ENCODE measurements at places on chromosomes 1 and 21. TPM values are rescaled to one million over a fixed set of nuclear protein-coding genes. Genes with fewer than 3 reads are reported as not detected.
A peak's percentile ranks its signal among the peaks of the same experiment; 100 is the strongest.

GRCh38 chr1:162056043-162056442 is 13.4 kb upstream of the NOS1AP start:
- no peaks in the 10 kb centered on the region for H3K27me3 ChIP-seq
- no peak overlapping the region for H3K27ac ChIP-seq
- H3K4me1 ChIP-seq = peaks cover 3% of the 10 kb centered on the region
- H3K4me3 ChIP-seq = no peak overlapping the region

GRCh38 chr1:212600071-212600915 is 8.3 kb upstream of the ATF3 start:
- H3K4me1 ChIP-seq = peaks cover 4% of the 10 kb centered on the region
- no peak overlapping the region for H3K27ac ChIP-seq

The SNX7 gene
- total RNA-seq = 18.6 TPM

The KRTAP12-4 gene
- not detected for total RNA-seq

GRCh38 chr1:58845942-58846341 is 62.1 kb upstream of the JUN start:
- DNase-seq = no peak
- no peaks in the 10 kb centered on the region for H3K36me3 ChIP-seq
- H3K27ac ChIP-seq = no peak overlapping the region
- H3K4me3 ChIP-seq = no peak overlapping the region
- no peaks in the 10 kb centered on the region for H3K27me3 ChIP-seq

The NUP210L gene
- total RNA-seq = not detected

DNA sequence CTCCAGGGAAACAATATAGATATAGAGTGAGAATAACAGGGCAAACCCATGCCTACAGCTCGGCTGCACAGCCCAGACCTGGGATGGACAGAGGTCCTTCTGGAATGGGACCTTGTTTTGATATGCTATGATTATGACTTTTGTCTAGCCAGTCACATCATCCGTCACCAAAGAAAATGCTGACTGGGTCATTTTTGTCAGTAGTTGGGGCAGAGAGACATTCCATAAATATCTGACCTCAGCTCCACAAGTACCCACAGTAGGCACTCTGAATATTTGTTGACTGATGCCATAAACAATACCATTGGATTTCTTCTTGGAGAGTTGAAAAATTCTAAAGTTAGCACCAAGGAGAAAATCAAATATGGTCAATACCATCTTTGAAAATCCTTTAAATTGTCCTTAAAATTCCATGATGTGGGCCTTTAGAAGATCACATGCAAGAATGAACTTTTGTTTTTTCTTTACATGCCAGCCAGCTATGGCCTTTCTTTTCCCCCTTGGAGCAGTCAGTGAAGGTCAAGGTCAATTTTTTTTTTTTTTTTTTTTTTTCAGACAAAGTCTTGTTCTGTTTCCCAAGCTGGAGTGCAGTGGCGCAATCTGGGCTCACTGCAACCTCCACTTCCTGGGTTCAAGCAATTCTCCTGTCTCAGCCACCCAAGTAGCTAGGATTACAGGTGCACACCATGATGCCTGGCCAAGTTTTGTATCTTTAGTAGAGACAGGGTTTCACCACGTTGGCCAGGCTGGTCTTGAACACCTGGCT is 7.3 kb downstream of the TMCO4 start:
- no peak for DNase-seq
- peaks cover 4% of the 10 kb centered on the region for H3K36me3 ChIP-seq
- H3K27me3 ChIP-seq = no peaks in the 10 kb centered on the region
- H3K4me1 ChIP-seq = no peaks in the 10 kb centered on the region
- no peak overlapping the region for H3K27ac ChIP-seq
- no peak overlapping the region for H3K4me3 ChIP-seq

The APH1A gene
- total RNA-seq = 67.7 TPM

GRCh38 chr1:11456965-11457364 is 22.0 kb upstream of the DISP3 start:
- H3K27ac ChIP-seq = no peak overlapping the region
- no peak for DNase-seq

The ASTN1 gene
- total RNA-seq = 0.85 TPM

DNA sequence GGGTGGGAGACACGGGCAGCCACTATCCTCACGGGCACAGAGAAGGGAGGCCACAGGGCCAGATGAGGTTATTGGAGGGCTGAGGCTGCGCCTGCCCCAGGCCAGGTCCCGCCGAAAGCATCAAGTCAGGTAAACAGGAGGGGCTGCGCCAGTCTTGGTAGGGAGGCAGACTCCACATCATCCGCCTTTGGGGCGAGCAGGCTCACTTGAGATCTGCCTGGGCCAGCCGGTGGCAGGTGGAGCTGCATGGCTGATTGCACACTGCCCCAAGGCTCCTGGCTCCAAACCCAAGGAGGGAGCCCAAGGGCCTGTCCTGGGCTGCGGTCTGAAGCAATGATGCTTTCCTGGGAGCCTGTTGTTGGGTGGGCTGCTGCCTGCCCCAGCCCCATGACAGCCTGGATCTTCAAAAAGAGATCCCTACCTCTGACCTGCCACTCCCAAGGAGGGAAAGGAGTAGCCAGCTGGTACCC is 4.6 kb downstream of the SMIM1 start:
- peaks cover 35% of the 10 kb centered on the region for H3K36me3 ChIP-seq
- peaks cover 8% of the 10 kb centered on the region for H3K4me1 ChIP-seq
- no peak for DNase-seq
- no peak overlapping the region for H3K4me3 ChIP-seq
- no peaks in the 10 kb centered on the region for H3K27me3 ChIP-seq

GRCh38 chr1:64171797-64172281 is 31.6 kb upstream of the UBE2U start:
- no peak overlapping the region for H3K27ac ChIP-seq
- no peak for DNase-seq
- H3K4me3 ChIP-seq = no peak overlapping the region
- no peaks in the 10 kb centered on the region for H3K36me3 ChIP-seq

GRCh38 chr1:76343356-76343755 is 268.8 kb downstream of the ST6GALNAC3 start:
- H3K27me3 ChIP-seq = no peaks in the 10 kb centered on the region
- H3K36me3 ChIP-seq = no peaks in the 10 kb centered on the region
- no peak overlapping the region for H3K27ac ChIP-seq
- no peaks in the 10 kb centered on the region for H3K4me1 ChIP-seq
- no peak for DNase-seq

GRCh38 chr1:59290193-59290949 is 6.5 kb upstream of the FGGY start:
- no peak for DNase-seq
- H3K36me3 ChIP-seq = no peaks in the 10 kb centered on the region
- no peaks in the 10 kb centered on the region for H3K27me3 ChIP-seq
- H3K27ac ChIP-seq = no peak overlapping the region

GRCh38 chr1:196308176-196308575 is 300.1 kb downstream of the KCNT2 start:
- H3K27me3 ChIP-seq = no peaks in the 10 kb centered on the region
- DNase-seq = no peak
- H3K36me3 ChIP-seq = no peaks in the 10 kb centered on the region
- H3K4me3 ChIP-seq = no peak overlapping the region
- no peak overlapping the region for H3K27ac ChIP-seq

DNA sequence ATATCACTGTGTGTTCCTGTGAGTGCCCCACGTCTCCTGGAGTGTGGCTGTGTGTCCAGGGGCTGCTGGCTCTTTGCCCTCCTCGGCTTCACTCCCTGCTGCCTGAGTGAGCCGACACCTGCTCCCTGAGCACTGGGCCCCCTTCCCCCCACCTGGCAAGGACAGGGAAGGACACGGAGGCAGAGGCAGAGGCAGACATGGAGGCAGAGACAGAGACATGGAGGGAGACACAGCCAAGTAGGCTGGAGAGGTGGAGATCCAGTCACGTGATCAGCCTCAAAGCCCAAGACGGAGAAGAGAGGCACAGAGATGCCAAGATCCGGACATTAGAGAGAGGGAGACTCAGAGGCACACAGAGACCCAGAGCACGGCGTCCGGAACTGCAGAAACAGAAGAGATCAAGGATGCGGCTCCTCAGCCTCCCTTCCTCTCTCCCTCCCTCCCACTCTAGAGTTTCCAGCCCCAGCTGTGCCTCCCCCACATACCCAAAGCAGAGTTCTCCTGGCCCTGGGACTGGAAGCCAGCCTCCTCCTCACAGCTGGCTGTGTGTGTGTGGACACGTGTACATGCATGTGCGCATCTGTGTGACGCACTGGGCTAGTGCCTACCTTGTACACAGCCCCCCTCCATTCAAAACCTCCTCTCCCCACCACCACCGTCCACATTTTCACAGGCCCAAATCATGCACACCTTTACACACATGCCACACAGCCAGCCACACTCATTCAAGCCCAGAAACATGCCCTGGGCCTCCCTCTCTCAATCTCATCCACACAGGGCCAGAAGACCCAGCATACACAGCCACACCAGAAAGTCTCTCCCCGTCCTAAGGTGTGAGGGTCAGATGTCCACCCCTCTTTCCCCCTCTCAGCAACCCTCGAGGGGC is 39.1 kb upstream of the WASF2 start:
- H3K4me1 ChIP-seq = peaks cover 57% of the 10 kb centered on the region
- H3K36me3 ChIP-seq = peaks cover 15% of the 10 kb centered on the region
- H3K27ac ChIP-seq = peak overlapping the region; percentile 83
- peak; percentile 83 for DNase-seq
- H3K27me3 ChIP-seq = no peaks in the 10 kb centered on the region

DNA sequence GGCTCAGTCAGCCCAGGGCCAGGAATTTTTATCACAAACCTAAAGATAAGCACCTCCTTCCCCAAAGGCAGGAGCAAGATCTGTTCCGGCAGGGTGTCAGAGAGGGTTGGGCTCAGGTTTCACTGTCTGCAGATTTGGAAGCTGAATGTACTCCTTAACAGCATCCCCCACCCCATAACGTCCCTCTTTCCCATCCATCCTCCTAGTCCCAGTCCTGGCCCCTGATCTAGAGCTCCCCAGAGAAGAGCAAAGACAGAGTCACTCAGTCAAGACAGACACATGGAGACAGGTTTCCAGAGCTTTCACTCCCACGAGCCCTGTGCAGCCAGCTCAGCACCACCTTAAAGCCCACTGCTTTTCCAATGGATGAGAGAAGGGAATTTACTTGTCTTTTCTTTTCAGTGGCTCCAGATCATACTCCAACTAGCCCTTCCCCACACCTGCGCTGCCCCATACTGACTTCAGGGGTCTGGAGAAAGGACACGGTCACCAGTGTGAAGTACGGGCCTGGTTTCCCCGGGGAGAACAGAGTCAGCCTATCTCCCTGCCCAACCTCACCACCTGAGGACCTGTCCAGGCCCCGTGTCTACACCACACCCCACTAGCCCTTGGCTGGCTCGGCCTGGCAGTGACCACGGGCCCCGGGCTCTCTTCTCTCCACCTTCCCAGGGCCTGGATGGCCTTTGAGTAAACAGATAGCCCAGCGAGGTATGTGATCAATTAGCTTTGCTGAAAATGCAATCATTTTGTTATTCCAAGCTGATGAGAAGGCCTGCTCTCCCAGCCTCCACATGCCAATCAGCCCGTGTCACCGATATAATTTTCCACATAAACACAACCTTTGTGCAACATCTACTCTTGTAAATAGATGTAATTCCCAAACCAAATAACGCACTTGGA is 249.1 kb downstream of the FOXD2 start:
- no peaks in the 10 kb centered on the region for H3K36me3 ChIP-seq
- no peak overlapping the region for H3K27ac ChIP-seq
- no peak for DNase-seq
- peaks cover 11% of the 10 kb centered on the region for H3K27me3 ChIP-seq
- no peaks in the 10 kb centered on the region for H3K4me1 ChIP-seq
- no peak overlapping the region for H3K4me3 ChIP-seq

GRCh38 chr1:185846672-185847444 is 112.7 kb downstream of the HMCN1 start:
- no peak for DNase-seq
- no peak overlapping the region for H3K4me3 ChIP-seq
- H3K27ac ChIP-seq = no peak overlapping the region

The AMPD1 gene
- not detected for total RNA-seq

Measured in heart left ventricle (tissue), 16 donors.